Dermis blood vessel endothelial cell (primary cell): ENCODE measurements at places on chromosomes 5 and 9. TPM values are rescaled to one million over a fixed set of nuclear protein-coding genes. Genes with fewer than 3 reads are reported as not detected.

DNA sequence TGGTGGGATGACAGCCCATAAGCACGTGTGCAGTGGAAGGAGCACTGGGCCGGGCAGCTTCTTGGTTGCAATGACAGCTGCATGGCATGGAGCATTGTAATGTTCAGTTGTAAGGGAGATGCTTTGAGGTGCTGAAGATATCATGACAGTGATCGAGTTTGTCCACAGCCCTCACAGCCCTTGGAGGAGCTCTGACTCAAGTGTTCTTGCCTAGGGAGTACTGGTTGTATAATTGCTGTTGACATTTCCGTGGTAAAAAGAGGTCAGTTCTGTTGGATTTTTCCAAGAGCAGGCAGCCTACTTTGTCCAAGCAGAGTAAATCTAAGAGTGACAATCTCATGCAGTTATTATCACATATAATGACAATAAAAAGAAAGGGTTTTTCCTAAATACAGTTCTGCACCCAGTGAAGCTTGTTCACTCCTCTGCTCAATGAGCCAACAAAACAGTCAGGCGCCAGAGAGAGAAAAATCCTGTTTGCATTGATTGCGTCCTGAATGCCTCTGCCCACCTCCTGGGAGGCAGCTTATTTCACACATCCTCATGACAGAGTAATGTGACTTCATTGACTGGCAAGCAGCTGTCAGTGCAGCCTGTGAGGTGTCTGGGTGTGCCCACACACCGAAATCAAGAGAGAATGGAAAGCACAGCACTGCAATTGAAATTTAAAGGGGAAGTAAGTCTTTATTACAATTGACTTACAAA is 248.0 kb downstream of the NTRK2 start:
- no peak for DNase-seq

- DNase-seq = no peak
Observed at GRCh38 chr5:78765756-78766411, 117.3 kb upstream of the LHFPL2 start.

GRCh38 chr9:106772523-106773290 is 90.3 kb upstream of the ZNF462 start:
- DNase-seq = no peak

DNA sequence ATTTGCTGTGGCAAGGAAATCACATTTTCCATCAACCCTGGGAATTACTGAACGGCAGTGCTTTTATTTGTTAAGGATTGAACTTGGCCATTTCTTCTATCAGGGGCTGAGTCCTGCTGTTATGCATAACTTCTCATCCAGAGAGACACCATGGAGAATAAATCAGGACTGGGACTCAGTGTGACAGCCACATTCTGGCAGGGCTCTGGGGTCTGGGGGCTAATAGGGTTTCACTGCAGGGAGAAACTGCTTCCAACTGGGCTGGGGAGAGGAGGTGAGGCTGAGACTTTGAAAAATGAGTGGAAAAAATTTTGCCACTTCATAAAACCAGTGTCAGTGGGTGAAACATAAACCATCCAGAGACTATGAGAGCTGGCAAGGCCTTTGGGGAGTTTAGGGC is 95.7 kb upstream of the ALDH1B1 start:
- no peak for DNase-seq

Gene ST8SIA4
- 3.1 and 4.3 TPM in 2 replicates for total RNA-seq
